ENCODE measurements at places on chromosomes 16 and 17. TPM values are rescaled to one million over a fixed set of nuclear protein-coding genes. Genes with fewer than 3 reads are reported as not detected.

DNA sequence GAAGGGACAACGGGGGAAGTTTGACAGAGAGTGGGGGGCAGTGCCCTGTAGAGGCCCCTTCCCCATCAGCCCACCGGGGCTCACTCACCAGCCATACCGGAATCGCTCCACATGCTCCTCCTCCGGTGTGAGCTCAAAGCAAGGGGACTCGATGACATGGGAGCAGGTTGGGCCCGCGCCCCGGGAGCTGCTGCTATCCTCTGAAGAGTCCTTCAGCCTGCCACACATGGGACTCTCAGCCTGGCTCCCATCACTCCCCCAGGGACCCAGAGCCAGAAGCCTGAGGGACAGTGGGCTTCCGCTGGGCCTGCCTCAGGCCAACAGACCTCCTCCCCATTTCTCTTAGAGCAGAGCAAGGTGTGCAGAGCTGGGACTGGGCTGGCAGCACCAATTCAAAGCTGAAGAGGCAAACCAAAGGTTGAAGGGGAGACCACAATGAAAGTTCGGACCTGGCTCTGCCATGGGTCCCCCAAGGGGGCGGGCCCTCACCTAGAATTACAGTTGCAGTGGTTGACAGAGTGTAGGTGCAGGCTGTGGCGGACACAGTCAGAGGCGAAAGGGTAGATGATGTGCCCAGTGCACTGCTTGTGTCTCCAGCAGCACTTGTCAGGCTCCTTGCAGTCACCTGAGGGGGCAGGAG lies 7.3 kb downstream of the PROCA1 start:
- DNase-seq = no peak

SRCIN1 gene
- total RNA-seq = 0.07 TPM

KRT9 gene
- not detected for total RNA-seq

GRCh38 chr17:45293413-45294211 lies 23.2 kb downstream of the MAP3K14 start:
- DNase-seq = peak; percentile 80

GRCh38 chr17:73007407-73007806 lies 85.1 kb downstream of the SLC39A11 start:
- no peak for DNase-seq

AGRP gene
- total RNA-seq = not detected

- DNase-seq = no peak
These were observed 98.0 kb downstream of the CDK5R1 start for GRCh38 chr17:32584792-32585191.

KRTAP1-5 gene
- not detected for total RNA-seq

GRCh38 chr17:8147141-8147804 lies 4.9 kb downstream of the PER1 start:
- no peak for DNase-seq

PLEKHG4 gene
- 33.2 TPM for total RNA-seq

- DNase-seq = no peak
These were observed 764.7 kb upstream of the KIF2B start for GRCh38 chr17:53058031-53058430.

DNA sequence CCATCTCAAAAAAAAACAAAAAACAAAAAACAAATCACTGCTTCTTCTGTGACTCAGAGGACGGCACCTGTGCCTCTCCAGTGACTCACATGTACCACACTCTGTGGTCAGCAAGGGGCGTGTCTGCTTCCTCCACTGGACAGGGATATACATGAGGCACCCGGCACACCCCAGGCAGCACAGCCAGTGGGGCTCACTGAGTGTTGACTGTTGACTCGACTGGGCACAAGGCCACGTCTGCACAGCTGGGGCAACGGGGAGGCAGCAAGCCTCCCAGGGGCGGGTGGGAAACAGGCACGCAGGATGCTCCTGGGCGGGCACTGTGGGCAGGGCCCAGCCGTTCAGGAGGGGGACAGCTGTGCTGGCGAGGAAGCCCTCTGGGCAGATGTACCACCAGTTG lies 64.1 kb downstream of the TIMM22 start:
- peak; percentile 84 for DNase-seq

GRCh38 chr16:2331199-2331930 lies 9.2 kb downstream of the ABCA3 start:
- no peak for DNase-seq

TBC1D3I gene
- total RNA-seq = 0.14 TPM

PNMT gene
- total RNA-seq = not detected

- no peak for DNase-seq
These were observed 8.1 kb upstream of the C1QL1 start for GRCh38 chr17:44976206-44976605.

DNA sequence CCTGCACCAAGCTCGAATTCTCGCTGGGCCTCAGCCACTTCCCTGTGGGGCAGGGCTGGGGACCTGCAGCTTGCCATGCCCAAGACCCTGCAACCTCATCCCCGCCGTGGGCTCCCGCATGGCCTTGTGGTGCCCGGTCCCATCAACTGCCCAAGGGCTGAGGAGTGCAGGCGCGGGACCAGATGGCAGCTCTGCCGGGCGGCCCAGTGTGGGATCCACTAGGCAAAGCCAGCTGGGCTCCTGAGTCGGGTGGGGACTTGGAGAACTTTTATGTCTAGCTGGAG lies 408.6 kb downstream of the UTP18 start:
- no peak for DNase-seq

DNA sequence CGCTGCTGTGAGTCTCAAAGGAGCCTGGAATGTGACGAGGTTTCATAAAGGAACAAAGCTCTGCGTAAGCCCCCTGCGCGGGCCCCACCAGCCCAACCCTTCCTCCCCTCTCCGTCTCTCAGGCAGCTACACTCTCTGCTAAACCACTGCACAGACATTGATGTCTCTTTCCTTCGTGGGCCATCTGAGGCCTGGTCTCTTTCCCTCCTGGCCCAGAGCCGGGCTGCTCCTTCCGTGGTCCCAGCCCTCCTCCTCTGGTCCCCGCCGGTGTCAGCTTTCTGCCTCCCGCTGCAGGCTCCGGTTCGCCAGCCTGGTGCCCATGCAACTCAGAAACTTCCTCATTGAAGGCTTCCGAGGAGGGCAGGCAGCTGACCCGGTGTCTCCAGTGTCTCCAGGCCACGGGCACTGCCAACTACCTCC lies 7.4 kb downstream of the SCARF1 start:
- DNase-seq = no peak

DNA sequence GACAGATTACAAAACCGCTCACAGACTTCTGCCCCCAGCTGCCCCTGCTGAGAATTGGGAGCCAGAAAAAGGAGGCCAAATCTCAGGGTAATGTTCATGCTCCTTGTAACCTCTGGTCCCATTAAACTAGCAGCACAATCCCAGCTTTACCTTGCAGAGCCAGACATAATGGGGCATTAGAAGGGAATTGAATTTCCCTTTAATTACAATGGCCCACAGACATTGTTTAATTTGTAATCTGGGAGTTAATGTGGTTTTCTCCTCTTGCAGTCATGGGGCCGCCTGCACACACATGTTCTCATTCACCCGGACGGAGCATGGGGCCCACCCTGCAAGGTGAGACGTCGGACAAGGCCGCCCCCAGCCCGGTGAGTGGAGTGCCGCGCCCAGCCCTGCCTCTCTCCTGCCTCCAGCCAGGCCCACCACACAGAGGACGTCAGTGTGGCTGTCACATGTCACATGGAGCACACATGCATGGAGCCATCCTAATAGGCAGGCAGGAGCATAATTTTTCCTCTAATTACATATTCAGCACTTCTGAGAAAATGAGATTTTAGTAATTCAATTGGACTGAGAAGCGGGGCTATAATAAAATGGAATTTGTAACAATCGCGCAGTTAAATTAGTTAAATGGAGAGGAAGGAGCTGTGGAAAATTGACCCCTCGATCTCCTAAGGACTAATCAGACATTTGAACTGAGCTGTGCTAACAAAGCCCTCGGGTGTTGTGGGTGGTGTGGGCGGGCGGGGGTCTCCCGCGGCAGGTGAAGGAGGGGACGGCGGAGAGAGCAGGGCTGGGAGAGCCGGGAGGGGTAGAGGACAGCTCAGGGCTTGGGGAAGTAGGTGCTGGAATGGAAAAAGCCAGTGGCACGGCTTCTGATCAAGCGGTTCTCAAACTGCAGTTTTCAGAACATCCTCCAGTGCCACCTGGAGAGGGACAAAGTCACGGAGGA lies 87.7 kb downstream of the ENGASE start:
- DNase-seq = no peak

DNA sequence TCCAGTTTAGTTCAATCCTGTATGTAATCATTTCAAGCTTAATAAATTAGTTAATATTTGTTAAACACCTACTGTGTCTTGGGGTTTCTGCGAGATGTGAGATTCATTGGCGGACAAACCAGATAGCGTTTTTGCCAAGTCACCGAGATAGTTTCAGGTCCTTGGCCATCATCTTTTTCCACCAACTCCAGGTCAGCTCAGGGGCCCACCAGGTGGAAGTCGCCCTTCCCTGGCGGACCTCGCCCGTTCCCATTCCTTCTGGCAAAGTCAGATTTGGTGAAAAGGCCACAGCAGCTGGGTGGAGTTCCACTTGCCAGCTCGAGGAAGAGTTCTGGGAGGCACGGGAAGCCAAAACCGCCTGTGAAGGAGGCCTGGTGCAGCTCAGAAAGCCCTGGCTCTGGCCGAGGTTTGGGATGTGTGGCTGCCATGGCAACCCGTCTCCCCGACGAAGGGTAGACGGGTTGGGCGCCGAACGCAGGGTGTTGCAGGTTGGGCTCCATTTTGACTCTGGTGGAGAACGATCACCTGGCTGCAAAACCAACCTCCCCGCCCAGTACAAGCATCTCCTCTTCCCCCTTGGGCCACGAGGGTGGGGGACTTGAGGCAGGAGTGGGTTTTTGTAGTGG lies 39.5 kb downstream of the CMIP start:
- DNase-seq = no peak

DNA sequence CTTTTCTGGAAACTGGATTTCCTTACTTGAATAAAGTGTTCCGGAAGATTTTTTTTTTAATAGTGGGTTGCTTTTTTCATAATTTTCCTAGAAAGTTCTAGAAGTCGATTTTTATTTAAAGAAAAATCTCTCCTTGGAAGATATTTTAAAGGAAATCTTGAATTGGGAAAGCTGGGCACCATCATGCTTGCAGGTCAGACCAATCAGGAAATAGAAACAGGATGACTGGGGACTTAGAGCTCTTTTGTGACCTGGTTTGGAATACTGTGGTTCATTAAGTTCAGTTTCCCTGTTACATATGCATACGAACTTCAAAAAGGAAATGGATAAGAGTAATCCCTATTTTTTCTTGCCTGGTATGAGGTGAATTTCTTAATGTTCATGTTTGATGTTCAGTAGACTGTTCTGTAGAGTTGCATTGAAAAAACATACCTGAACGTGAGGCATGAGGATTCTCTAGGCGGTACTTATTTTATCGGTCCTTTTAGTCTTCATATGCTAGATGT lies 1.2 kb downstream of the NFATC3 start:
- no peak for DNase-seq

- no peak for DNase-seq
These were observed 8.5 kb upstream of the SLC39A11 start for GRCh38 chr17:73101031-73101430.

- no peak for DNase-seq
These were observed 75.1 kb downstream of the METRNL start for GRCh38 chr17:83154311-83155127.

TMEM98 gene
- total RNA-seq = 210 TPM

TNP2 gene
- total RNA-seq = not detected

CDH1 gene
- total RNA-seq = under 0.01 TPM

DNA sequence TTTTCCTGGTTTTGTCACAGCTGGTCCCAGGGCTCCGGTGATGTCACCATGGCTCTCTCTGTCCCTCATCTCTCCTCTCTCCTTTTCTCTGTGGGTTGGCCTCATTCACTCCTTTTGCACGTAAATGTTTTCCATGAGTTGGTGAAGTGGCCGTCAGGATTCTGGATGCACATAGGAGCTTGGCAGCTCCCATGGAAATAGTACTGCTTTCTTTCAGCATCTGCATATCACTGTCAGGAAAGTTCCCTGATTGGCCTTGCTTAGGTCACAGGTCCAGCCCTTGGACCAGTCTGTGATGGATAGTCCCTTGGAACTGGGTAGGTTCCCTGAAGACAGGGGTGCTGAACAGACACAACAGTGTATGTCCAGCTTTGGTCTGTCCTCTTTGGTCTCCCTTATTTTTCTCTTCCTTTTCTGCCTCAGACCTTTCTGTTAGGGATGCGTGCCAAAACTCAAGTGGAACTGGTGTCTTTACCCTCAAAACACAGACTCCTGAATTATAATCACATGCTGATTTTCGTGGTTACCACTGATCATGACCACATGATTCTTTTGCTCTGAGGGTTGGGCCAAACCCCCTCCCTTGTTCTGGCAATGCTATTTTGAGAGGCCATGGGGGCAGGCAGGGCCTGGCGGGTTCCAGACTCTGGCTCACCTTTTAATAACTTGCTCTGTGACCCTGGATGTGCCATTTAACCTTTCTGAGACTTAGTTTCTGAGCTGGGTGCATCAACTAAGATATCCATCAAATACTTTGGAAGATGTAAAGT lies 99.0 kb downstream of the MSI2 start:
- no peak for DNase-seq

- peak; percentile 32 for DNase-seq
These were observed 4.0 kb downstream of the SLC35B1 start for GRCh38 chr17:49703557-49704277.

DNA sequence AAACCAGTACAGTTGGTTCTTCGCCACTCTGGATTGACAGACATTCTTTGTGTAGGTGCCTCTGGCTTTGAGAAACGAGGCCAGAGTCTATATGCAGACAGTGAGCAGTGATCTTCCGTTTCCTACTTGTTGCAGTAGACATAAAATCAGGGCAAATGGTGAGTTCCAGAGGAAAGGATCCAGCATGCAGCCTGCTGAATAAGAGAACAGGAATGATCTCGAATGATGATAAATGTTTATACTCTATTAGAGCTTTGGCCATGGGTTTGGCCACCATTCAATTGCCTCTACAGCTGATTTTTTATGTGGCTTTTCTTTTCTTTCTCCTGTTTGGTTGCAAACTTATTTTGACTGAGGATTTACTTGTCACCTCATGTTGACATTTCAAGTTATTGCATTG lies 286.7 kb downstream of the IRX3 start:
- no peak for DNase-seq

DNA sequence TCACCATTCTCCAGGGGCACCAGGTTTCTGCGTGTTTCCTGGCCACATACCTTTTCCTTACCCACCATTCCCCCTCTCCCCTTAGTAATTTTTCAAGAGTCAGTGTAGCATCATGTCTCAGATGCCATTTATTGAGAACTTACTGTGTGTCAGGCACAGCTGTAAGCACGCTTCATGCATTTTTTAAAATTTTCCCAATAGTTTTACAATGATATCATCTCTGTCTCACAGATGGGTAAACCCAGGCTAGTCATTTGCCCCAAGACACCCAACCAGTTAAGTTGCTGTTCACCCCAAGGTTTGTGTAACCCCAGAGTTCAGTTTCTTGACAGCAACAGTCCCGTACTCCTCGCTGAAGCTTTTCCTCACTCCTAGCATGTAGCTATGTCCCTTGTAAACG lies 56.4 kb upstream of the IRX3 start:
- DNase-seq = no peak

- DNase-seq = no peak
These were observed 21.5 kb upstream of the PHB1 start for GRCh38 chr17:49436174-49436573.

SDK2 gene
- total RNA-seq = 0.04 TPM

RSL1D1 gene
- total RNA-seq = 63.6 TPM

- DNase-seq = no peak
These were observed 12.5 kb downstream of the SAMD14 start for GRCh38 chr17:50117202-50118051.

- DNase-seq = no peak
These were observed 1.3 kb upstream of the TRIM65 start for GRCh38 chr17:75898065-75898464.

- no peak for DNase-seq
These were observed 4.5 kb downstream of the OR1F1 start for GRCh38 chr16:3192476-3193019.

GRCh38 chr17:2872282-2872681 lies 76.0 kb downstream of the RAP1GAP2 start:
- DNase-seq = no peak
